Neural crest cell (in vitro differentiated cells): ENCODE measurements at places on chromosomes 11 and 22. TPM values are rescaled to one million over a fixed set of nuclear protein-coding genes. Genes with fewer than 3 reads are reported as not detected.

Gene WBP2NL
- not detected in 2 replicates for total RNA-seq

DNA sequence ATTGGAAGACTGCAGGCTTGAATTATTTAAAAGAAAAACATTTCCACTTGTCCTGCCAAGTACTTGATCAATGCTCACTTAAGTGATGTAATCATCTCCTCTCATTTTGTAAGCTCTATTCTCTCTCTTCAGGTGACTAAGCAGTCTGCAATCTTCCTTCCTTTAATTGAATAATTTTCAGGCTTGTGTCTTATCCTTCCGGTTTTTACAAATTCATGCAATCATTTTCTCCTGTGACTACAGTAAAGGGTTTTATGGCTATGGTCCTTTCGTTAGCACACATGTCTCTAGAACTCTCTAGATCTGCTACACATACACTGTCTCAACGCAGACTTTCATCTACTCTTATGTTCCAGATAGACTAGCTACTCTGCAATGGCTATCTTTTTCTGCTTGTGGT is 12.6 kb upstream of the UPB1 start:
- H3K27me3 ChIP-seq: peaks cover 9% of the 10 kb centered on the region
- H3K4me1 ChIP-seq: no peaks in the 10 kb centered on the region
- DNase-seq: no peak
- no peak overlapping the region for H3K27ac ChIP-seq

- H3K36me3 ChIP-seq: no peaks in the 10 kb centered on the region
- H3K27me3 ChIP-seq: peaks cover 21% of the 10 kb centered on the region
- H3K4me3 ChIP-seq: no peak overlapping the region
These were observed 85.9 kb downstream of the BUD13 start for GRCh38 chr11:116686866-116687265.

DNA sequence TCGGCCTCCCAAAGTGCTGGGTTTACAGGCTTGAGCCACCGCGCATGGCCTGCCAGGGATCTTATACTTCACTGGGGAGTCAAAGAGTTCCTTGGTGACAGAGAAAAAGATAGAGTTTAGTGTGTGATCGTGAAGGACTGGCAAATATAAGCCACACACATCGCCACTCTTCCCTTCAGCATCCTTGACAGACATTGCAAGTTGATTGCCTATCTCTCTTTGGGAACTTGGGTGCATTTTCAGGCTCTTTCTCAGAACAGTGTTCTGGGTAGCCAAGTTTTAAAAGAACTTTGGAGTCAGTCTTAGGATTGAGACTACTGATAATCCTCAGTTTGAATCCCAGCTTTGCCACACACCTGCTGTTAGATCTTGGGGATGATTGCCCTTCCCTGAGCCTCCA is 19.8 kb downstream of the MIAT start:
- DNase-seq: no peak
- H3K4me1 ChIP-seq: peaks cover 58% of the 10 kb centered on the region
- no peak overlapping the region for H3K27ac ChIP-seq
